ENCODE measurements at places on chromosomes 11 and 22.

GRCh38 chr11:110219006-110219785 lies 77.2 kb downstream of the RDX start:
- no peak for DNase-seq

DNA sequence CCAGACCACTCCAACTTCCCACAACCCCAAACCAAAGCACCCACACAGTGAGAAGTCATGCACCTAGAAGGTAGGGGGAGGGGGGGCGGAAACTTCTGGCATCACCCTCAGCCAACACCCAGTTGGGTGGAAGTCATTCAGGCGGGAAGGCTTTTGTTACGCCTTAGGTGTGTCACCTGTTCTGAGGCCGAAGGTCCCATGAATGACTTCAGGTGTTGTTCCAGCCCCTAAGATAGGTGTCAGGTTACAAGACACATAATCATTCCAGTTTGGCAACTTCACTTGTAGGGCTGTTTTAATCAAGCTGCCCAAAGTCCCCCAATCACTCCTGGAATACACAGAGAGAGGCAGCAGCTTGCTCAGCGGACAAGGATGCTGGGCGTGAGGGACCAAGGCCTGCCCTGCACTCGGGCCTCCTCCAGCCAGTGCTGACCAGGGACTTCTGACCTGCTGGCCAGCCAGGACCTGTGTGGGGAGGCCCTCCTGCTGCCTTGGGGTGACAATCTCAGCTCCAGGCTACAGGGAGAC lies at the start of gene TMPRSS4:
TSS of gene TMPRSS4 (plus strand) at position 325 of the 528 bp plus-strand sequence. CDS start 225 bp downstream, outside the sequence.
- no peak for DNase-seq

DNA sequence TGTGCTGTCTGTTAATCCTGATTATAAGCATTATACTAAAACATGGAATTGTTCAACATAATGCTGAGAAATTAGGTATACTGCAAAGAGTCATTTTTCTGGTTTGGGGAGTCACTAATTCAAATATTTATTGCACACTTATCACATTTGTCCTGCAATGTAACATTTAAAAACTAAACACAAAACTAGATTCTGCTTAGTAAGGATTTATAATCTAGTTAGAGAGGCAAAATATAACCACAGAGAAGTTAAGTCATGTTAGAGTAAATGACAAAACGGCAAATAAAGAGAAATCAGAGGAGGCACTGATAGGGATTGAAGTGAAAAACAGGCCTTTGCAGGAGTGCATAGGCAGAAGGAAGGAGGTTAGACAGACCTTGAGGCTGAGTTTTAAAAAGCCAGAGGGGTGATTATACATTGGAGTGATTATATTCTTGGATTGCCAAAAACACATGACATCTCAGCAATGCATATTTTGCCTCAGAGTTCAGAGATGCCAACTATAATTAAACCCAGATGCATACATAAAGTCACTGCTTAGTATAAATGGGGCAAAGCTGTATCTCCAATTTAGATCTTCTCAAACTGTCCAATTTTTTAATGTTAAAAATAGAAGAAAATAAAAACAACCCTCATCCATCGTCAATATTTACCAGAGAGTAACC lies 49.7 kb downstream of the CCDC34 start:
- DNase-seq, result no peak

DNA sequence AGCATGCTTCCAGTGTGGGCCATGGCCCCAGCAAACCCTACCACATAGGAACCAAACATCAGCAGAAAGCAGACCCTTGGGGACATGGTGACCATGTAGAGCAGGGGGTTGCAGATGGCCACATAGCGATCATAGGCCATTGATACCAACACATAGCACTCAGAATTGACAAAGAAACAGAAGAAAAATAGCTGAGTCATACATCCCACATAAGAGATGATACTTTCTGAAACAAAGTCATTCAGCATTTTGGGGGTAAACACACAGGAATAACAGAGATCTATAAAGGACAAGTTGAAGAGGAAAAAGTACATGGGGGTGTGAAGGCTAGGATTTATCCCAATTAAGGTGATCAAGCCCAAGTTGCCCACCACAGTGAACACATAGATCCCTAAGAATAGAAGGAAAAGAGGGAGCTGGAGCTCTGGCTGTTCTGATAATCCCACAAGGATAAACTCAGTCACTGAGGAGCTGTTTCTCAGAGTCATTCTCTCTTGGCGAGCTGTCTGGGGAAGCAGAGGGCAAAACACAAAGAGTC lies at the start of gene OR8B4:
TSS of gene OR8B4 (minus strand) at position 488 of the 538 bp plus-strand sequence. CDS start at position 488, 0 bp downstream.
- DNase-seq, result no peak

DNA sequence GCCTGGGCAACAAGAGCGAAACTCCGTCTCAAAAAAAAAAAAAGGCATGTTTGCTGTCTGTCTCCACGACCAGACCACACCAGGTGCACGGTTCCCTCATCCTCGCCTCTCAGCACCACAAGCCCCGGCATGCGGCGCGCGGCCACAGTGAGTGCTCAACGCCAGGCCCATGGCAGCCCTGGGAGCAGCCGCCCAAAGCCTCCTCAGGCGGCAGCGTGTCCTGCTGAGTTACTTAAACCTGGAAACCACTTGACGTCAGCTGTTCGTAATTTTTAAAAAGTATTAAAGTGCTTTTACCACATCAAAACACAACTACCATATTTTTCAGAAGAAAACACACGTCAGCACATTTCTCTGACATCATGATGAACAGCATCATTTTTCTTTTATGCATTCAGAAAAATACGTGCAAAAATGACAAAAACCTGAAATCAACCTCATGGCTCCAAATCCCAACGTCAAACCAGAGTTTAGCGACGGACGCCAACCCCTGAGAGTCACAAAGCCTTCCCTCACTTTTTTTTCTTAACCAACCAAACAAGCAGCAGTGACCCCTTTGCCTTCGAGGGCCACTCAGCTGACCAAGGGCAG lies 2.1 kb downstream of the DEAF1 start:
- no peak for DNase-seq

DNA sequence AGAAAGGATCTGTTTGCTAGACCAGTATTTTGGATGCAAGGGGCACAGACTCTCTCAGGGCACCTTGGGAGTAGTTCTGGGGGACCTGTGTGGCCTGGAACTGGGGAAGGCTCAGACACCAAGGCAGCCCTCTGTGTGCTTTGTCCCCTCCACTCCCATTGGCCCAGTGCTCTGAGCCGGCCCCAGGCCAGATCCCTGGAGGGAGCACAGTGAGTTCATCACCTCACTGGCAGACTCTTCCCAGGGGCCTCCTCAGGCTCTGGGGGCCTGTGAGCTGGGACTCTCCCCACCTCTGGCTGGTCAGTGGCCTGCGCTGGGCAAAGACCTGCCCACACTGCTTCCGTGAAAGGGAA lies 51.7 kb downstream of the CHRDL2 start:
- DNase-seq, result no peak

DNA sequence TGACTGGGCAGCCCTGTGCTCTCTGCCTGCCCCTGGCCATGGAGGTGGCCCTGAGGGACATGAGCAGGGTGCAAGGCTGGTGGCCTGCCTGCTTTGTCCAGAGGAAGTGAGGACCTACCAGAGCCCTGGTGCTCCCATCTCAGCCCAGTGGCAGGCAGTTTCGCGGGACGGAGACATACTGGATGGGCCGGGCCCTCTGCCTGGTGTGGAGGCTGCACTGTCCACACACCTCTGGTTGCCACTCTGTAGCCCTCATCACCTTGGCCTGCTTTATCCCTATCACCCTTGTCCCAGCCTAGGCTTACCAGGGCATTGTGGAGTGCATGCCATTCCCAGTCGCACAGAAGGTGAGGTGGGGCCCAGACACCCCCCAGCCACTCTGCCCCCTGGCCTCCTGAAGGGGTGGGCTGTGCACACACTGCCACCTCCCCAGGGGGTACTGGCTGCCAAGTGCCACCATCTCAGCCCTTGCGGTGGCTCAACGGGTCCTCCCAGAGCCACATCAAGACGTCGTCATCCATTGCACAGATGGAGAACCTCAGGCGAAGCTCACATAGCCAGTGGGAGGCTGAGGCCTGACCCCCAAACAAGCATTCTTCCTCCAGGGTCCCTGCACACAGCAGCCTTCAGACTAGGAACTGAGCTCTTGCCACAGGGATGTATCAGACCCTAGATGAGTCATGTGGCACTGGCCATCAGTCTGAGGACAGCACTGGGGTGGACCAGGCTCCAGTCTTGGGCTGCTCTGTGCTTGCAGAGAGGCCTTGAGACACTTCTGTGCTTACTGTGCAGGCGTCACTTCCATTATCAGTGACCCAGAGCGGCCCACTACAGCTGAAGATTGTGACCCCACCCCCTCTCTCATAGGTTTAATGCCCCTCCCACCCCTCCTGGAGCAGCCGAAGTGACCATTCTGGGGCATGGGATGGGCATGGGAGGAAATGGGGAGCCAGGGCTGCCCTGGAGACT lies 176.1 kb downstream of the IGLL1 start:
- no peak for DNase-seq

- no peak for DNase-seq
Measured at GRCh38 chr22:26636296-26636695, 14.5 kb downstream of the CRYBA4 start.

- DNase-seq, result no peak
Measured at GRCh38 chr11:78201096-78201818, 12.5 kb downstream of the USP35 start.

- no peak for DNase-seq
Measured at GRCh38 chr11:97325693-97326092, 935.9 kb downstream of the JRKL start.

DNA sequence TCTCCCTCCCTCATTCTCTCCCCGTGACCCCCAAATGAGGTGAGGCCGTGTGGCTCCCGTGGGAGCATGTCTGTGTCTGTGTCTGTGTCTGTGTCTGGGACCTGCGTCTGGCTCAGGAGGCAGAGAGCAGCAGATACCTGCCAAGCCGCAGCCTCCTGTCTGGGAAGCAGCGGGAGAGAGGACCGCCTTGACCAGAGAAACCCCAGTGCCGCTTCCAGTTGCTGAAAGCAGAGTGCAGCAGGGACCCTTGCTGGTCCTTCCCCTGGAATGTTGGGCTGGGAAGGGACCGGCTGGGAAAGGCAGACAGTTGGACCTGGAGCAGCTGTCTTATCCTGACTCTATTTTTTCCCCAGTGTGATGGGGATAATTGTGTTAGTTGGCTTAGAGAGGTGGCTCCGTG lies 525 bp downstream of the CSDC2 start:
- no peak for DNase-seq
